ENCODE measurements at places on chromosomes 3 and 15. TPM values are rescaled to one million over a fixed set of nuclear protein-coding genes. Genes with fewer than 3 reads are reported as not detected.
A peak's percentile ranks its signal among the peaks of the same experiment; 100 is the strongest.

DNA sequence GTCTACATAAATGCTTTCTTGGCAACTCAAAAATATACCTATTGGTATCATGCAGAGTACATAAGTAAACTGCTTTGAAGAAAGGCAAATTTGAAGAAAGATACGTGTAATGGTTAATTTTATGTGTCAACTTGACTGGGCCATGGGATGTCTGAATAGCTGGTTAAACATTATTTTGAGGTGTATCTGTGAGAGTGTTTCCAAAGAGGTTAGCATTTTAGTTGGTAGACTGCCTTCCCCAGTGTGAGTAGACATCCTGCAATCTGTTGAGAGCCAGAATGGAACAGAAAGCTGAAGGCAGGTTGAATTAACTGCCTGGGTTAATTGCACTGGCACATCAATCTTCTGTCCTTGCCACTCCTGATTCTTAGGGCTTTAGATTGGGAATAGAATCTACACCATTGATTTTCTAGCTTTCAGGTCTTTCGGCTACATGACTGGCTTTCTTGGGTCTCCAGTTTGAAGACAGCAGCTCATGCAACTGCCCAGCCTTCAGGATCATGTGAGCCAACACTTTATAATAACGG lies 98.3 kb downstream of the CMSS1 start:
- no peak for DNase-seq

DNA sequence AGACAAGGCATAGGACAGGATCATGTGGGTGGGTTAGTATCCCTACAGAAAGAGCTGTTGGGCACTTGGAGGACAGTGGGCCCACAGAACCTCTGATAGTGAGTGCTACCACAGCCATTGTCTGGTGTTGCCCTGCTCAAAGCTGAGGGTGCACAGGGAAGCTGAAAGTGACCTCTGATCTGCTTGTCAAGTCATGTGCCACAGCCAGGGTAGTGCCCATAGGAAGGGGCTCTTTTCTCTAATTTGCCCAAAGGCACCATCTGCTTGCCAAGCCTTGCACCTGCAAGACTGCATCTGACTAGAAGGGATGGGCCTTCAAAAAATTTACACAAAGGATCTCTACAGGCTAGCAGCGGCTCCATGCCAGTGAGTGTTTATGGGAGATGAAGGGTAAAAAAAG lies 87.4 kb upstream of the GSK3B start:
- no peak for DNase-seq

GRCh38 chr15:48006031-48006511 lies 114.7 kb upstream of the SLC24A5 start:
- no peak for DNase-seq

DNA sequence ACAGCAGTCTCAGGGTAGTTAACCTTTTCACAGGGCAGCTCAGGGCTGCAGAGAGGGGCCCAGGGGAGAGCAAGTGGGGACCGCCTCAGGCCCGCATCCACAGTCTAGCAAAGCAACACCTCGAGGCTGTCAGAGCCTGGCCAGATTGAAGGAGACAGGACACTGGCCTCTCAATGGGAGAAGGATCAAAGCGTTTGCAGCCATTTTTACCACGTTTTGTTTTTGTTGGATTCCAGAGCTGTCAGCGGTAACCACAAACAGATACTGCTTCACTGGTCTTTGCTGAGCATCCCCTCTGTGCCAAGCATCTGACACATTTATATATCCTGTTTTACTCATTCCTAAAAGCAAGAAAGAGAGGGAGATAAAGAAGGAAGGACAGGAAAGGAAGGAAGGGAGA lies 153.8 kb downstream of the SHQ1 start:
- DNase-seq, result peak; percentile 6

- DNase-seq, result no peak
Observed at GRCh38 chr15:68578980-68579935, at the start of gene CORO2B. Gene CORO2B, plus strand, starts transcription at chr15:68578993. Its CDS starts 270 bp downstream, at chr15:68579263.

Gene UACA
- 505 TPM for total RNA-seq

Gene UNC13C
- total RNA-seq, result not detected

Gene ARGFX
- not detected for total RNA-seq

Gene CD96
- 0.28 TPM for total RNA-seq

Gene TEX55
- total RNA-seq, result not detected

All from IMR-90 (cell line).